C1 segment of cervical spinal cord (tissue), 14 donors: ENCODE measurements at places on chromosomes 11 and 22.

GRCh38 chr11:116865696-116866095 lies 28.3 kb upstream of the APOA1 start:
- DNase-seq = no peak

GRCh38 chr11:128359515-128359914 lies 227.8 kb downstream of the ETS1 start:
- DNase-seq = no peak

GRCh38 chr11:59643390-59643789 lies 25.4 kb downstream of the PATL1 start:
- DNase-seq = no peak

- no peak for DNase-seq
These were observed 29.9 kb downstream of the IL10RA start for GRCh38 chr11:118016104-118016503.

GRCh38 chr22:26395926-26396325 lies 33.1 kb upstream of the ASPHD2 start:
- DNase-seq = no peak

- DNase-seq = no peak
These were observed 791.5 kb downstream of the METTL15 start for GRCh38 chr11:28899706-28900105.

DNA sequence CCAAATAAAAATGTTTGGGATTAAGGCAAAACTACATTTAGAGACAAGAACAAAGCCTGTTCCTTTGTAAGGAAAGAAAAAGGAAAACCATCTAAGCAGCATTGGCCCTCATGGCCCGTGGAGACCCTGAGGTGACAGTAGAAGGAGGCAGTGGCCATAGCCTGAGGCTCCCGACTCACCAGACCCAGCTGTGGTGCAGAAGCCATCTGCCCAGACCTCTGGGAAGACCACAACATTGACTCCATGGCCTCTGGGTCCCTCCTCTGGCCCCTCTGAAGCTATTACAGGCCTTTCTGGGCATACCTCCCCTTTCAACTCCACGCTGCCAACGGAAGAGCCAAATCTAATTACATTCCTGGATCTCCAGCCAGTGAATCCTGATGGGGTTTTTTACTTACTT lies 6.4 kb downstream of the PRAME start:
- no peak for DNase-seq

DNA sequence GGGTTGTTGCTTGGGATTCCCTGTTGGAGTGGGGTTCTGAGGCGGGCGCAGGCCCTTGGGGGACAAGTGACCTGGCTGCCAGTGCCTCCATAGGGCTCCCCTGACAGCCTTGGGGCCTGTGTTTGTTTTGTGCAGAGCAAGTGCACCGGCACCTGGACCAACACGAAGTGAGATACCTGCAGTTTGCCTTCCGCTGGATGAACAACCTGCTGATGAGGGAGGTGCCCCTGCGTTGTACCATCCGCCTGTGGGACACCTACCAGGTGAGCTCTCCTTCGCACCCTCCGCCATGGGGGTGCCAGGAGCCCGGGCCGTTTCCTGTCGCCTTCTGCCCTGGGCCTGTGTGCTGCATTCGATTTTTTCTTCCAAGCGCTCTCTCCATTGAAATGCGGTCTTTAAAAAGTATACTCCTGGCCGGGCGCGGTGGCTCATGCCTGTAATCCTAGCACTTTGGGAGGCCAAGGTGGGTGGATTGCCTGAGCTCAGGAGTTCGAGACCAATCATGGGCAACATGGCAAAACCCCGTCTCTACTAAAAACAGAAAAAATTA lies 274.6 kb downstream of the TBC1D22A start:
- no peak for DNase-seq

- no peak for DNase-seq
These were observed 177.1 kb upstream of the B3GAT1 start for GRCh38 chr11:134589129-134589528.

DNA sequence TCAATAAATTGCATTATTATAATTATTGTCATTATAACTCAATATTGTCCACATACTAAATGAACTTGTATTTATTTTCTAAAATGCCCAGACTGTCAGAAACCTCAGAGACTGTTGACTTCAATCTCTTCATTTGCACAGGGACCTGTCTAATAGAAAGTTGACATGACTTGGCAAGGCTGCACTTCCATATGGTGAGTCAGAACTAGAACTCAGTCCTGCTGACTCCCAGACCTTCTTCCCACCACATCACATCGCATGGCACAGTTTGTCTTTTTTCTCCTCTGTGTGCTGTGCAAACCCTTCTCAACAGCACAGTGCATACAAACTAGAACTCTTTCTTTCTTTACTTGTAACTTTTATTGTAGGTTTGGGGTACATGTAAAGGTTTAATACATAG lies 215.1 kb upstream of the BLID start:
- DNase-seq = no peak

- DNase-seq = no peak
These were observed 204.1 kb downstream of the INSC start for GRCh38 chr11:15318814-15319213.

GRCh38 chr22:37401401-37402183 lies 25.7 kb downstream of the ELFN2 start:
- DNase-seq = no peak

DNA sequence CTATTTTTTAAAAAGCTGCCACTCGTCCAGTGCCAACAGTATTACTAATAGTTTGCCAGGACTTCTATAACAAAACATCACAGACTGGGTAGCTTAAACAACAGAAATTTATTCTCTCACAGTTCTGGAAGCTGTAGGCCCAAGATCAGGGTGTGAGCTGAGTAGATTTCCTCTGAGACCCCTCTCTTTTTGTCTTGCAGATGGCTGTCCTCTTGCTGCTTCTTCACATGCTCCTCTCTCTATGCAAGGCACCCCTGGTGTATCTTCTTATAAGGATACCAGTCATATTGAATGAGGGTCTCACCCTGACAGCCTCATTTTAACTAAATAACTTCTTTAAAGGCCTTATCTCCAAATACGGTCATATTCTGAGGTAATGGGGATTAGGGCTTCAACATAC lies 390.9 kb downstream of the DLG2 start:
- DNase-seq = no peak

- no peak for DNase-seq
These were observed 171.8 kb downstream of the DSCAML1 start for GRCh38 chr11:117625237-117625636.

- DNase-seq = no peak
These were observed 13.2 kb upstream of the AMPD3 start for GRCh38 chr11:10441652-10442503.

GRCh38 chr11:126601550-126602215 lies 246.2 kb downstream of the ST3GAL4 start:
- no peak for DNase-seq

DNA sequence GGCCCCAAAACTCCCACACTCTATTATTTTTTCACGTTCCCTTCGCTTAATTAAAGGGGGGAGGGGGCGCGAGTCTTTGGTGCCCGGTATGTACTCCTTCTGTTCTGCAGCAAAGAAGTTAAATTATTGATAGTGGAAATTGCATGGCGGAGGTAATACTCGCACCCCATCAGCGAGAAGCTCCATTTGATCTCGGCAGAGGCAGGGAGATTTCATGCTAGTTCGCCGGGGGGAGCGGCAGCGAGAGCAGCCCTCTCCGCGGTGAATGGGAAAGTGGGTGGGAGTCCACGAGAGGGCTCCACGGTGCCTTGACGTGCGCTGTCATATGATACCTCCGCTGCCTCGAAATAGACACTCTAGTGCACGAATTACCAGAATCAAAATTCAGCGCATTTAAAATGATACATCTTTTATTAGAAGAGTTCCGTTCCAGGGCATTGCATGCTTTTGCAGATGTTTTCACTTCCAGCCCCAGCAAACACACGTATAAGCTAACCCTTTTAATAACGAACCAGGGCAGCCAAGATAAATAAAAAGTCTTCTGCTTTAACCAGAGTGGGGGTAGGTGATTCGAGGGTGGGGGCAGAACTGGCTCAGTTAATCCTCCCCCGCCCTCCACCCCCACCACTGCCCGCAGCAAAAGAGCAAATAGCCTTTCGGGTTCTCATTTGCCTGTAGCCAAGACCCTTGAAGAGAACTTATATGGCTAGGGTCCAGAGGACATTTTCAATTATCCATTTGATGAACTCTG lies 1.3 kb upstream of the BDNF start:
- no peak for DNase-seq

- no peak for DNase-seq
These were observed 47.1 kb upstream of the SYT13 start for GRCh38 chr11:45333001-45333971.

DNA sequence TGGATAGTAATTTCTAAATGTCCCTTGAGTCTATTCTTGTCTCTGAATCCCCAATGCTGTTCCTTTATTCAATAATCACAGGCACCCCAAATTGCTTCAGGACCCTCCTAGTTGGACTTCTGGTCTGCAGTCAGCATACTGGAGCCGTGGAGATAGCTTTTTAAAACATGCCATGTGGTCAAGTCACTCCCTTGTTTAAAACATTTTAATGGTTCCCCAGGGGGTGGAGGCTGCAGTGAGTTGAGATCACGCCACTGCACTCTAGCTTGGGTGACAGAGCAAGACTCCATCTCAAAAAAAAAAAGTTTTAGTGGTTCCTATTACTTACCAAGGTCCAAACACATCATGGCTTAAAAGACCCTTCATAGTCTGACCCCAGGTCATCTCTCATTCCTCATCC lies 220.3 kb downstream of the ADAMTS15 start:
- DNase-seq = no peak

DNA sequence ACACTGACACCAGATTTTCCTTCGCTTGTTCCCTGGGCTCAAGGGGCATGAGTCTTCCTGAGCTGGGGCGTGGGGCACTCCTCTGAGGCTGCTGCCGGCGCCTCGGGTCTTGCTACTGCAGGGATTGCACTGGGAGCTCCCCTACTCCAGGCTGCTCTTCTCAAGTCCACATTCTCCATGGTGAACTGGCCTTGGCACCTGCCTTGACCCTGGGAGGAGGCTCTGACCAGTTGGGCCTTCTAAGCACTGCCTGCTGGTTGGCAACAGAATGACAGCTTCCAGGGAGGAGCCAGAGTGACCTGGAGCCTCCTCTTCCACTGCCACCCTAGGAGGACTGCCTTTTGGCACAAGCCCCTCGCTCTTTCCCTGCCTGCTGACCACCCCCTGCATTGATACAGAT lies 9.5 kb downstream of the FREY1 start:
- DNase-seq = peak; percentile 23

GRCh38 chr11:28951191-28951590 lies 843.0 kb downstream of the METTL15 start:
- no peak for DNase-seq

GRCh38 chr11:60498853-60499252 lies 6.3 kb downstream of the MS4A12 start:
- no peak for DNase-seq

DNA sequence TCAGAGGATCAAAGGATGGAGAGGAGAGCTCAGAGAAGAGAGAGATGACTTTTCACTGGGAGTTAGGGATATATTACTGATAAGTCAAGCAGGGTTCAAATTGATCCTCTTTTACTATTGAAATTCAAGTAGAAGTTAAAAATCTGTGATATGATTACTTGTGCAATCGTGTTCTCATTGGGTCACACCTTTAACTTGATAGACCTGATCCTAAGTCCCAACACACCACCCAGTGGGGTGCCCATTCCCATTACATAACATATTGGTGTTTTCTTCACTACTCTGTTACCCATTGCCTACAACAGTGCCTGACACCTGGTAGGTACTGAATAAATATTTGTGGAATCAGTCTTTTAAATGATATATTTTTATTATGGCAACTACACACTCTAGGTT lies 66.4 kb upstream of the PICALM start:
- DNase-seq = no peak

DNA sequence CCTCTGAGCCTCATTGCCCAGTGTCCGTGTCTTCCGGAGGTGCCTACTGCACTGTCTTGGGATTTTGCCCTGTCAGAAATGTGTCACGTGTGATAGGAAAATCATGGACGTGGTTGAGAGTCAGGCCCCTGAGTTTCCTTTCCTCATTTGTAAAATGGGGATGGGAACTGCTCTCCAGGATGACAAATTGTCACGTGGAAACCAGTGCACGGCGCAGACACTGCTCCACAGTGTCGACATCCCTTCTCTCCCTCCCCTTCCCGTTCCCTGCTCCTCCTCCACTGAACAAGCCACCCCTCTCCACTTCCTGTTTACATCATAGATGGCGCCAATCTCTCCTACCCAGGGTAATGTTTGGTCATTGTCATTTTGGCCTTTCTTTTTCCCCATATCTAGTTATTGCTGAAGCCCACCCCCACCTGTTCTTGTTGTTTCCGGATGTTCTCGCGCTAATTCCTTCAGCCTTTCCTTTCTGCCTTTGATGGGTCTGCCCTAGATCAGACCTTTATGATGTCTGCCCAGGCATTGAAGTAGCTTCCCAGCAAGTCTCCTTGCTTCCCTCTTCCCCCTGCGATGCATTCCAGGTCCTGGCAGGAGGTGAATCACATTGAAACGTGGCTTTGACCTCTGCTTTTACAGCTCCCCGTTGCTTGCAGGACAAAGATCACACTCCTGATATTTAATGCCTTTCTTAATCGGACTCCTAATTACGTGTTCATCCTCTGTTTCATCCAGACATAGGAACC lies 91.8 kb downstream of the TBC1D22A start:
- no peak for DNase-seq

DNA sequence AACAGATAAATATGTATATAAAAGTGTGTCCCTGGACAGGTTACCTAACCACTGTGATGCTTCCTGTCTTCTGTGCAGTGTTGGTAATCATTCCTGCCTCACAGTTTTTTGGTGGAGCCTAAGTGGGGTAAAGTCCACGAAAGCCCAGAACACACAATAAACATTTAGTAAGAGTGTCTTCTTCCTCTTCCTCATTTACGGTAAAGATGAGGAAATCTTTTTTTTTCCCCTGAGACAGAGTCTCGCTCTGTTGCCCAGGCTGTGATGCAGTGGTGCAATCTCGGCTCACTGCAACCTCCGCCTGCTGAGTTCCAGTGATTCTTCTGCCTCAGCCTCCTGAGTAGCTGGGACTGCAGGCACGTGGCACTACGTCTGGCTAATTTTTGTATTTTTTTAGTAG lies 117.1 kb downstream of the LDLRAD3 start:
- DNase-seq = no peak

- no peak for DNase-seq
These were observed 128.8 kb downstream of the SGSM3 start for GRCh38 chr22:40499209-40499623.

- DNase-seq = no peak
These were observed 134.9 kb downstream of the MYO18B start for GRCh38 chr22:25876871-25877270.

DNA sequence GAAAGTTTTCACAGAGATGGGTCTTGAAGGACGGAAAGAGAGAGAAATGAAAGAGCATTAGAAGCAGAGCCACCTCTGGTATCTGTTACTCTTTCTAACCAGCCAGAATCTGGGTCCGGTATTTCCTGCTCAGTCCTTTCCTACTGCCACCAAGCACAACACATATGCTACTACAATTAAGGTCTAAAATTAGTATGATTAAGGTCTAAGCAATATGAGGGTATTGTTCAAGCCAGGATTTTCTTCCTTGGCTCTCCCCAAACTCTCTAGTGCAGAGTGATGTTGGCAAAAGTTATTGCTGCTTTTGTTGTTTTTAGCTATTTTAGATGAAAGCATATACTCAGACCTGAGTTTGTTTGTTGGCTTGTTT lies 59.2 kb upstream of the EED start:
- DNase-seq = no peak
